NCI-H146 (cell line): ENCODE measurements at places on chromosomes 4 and X.

DNA sequence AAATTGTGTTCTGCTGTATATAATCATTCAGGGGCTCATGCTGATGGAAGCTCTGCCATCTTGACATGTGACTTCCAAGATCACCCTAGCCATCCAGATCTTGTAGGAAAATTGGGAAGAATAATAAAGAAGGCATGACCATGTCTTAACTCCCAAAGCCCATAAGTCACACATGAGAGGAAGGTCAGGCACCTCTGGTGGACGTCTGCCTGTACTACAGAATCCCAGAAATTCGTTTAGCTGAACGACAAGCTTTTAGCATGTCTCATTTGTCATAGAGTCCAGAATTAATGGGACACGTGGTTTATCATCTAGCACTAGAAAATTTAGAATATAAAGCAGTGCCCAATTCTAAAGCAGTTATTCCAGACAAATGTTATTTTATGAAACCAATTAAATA, 212.7 kb downstream of the CENPC start:
- no peak for DNase-seq

- DNase-seq: no peak
Measured at GRCh38 chrX:154362085-154362742, 12.2 kb downstream of the FLNA start.

- no peak for DNase-seq
Measured at GRCh38 chr4:189941005-189941450, 356 bp downstream of the FRG1 start.

GRCh38 chr4:177737387-177737940, 295.2 kb upstream of the AGA start:
- no peak for DNase-seq

- no peak for DNase-seq
Measured at GRCh38 chrX:96449896-96450295, 234.7 kb upstream of the DIAPH2 start.

- peak; percentile 11 for DNase-seq
Measured at GRCh38 chr4:89438102-89438831, 130.7 kb upstream of the GPRIN3 start.

DNA sequence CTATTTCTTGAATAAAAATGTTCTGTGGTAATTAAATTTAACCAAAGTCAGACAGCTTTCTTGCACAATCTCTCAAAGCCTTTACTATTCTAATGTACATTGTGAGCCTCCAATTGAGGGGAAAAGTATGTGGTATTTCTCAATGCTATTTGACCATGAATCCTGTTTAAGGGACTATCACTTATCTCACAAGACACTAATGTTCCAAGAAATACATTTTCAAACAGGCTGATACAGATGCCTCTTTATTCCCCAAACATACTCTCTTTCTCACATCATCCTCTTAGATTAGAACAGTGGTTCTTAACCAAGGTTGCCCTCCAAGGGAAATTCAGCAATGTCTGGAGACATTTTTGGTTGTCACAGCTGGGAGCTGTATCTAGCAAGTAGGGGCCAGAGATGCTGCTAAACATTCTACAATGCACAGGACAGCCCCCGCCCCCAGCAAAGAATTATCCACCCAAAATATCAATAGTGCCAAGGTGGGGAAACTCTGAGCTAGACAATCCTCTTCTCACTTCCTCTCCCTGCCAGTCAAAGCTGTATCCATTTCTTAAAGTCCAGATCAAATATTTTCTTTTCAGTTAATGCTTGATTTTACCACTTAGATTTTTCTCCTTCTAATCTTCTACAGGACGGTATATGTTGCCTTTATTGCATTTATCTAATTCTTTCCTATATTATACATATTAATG, 129.2 kb upstream of the TRIM2 start:
- DNase-seq: no peak

GRCh38 chr4:29734343-29735213, 985.6 kb upstream of the PCDH7 start:
- no peak for DNase-seq

GRCh38 chrX:13669246-13669737, 16.4 kb downstream of the TCEANC start:
- no peak for DNase-seq
